ENCODE measurements at places on chromosomes 3 and 15. TPM values are rescaled to one million over a fixed set of nuclear protein-coding genes. Genes with fewer than 3 reads are reported as not detected.
A peak's percentile ranks its signal among the peaks of the same experiment; 100 is the strongest.

The GPR62 gene
- 0.38 TPM for total RNA-seq

The GOLGA8J gene
- not detected for total RNA-seq

The MUSTN1 gene
- not detected for total RNA-seq

The ANKRD63 gene
- total RNA-seq = 0.74 TPM

The XPC gene
- 34.9 TPM for total RNA-seq

- no peak for DNase-seq
Measured at GRCh38 chr3:5021116-5022092, 42.2 kb downstream of the BHLHE40 start.

DNA sequence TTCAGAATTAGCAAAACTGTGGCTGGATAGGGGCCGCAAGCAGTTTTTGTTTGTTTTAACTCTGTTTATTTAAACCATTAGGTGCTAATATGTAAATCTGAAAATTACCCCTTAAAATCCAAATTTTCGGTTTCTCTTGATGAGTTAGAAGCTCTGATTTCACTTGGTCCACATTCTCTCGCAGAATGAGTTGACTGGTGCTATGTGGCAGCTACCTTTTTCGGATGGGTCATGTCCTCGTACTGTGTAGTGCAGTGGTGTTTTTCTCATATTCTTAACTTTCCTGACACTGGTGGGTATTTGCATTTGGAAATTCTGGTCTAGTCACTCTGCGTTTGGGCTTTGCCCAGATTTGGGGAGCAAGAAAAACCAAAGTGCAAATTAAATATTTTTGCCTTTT, 87.1 kb downstream of the DIPK2A start:
- DNase-seq = no peak

DNA sequence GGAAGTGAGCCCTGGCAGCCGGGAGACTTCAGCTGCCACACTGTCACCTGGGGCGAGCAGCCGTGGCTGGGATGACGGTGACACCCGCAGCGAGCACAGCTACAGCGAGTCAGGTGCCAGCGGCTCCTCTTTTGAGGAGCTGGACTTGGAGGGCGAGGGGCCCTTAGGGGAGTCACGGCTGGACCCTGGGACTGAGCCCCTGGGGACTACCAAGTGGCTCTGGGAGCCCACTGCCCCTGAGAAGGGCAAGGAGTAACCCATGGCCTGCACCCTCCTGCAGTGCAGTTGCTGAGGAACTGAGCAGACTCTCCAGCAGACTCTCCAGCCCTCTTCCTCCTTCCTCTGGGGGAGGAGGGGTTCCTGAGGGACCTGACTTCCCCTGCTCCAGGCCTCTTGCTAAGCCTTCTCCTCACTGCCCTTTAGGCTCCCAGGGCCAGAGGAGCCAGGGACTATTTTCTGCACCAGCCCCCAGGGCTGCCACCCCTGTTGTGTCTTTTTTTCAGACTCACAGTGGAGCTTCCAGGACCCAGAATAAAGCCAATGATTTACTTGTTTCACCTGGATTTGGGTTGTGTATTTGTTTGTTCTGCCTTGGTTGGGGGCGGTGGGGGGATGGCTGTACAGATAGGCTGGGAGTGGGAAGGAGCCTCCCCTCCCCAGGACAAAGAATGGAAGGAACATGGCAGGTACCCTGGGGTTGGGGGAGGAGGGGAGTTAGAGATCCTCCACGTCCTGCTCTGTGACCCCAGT, 2.9 kb upstream of the GRM2 start:
- DNase-seq = no peak

DNA sequence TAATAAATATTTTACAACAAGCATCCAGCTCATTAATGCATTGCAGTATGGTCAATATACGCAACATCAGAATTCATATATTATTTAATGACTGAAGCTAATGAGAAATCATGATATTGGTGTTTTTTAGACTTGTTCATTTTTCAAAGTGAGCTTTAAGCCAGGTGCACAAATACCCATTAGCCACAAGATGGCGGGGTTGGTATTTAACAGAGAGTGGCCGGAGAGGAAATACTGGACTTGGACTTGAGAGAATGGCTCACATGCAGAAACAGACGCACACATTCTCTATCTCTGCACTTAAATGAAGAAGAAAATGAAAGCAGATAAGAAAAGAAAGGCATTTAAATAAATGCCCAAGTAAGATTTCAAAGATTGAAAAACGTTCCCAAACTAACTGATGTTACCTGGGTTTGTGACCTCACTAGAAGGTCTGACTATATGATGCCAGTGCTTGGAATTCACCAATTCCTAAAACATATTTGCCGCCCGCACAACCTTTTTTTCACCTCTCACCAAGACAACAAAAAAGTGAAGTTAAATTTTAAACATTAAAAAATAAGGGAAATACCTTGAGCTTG, 21.2 kb upstream of the CRBN start:
- DNase-seq = peak; percentile 85

DNA sequence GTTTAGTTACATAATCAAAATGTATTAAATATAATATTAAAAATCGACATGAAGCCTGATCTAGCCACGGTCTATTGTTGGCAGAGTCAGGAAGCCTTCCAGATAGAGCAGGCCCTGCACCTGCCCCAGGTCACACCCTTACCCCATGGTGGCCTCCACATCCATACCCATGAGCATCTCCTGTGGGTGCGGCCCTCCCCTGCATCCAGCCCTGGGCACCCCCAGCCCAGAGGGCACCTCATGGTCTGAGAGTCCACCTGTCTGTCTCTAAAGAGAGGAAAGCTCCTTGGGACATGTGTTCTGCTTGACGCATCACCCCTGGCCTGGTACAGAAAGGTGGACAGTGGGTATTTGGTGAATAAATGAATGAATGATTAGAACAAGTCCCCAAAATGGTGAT, 37.2 kb upstream of the CSPG4 start:
- no peak for DNase-seq

DNA sequence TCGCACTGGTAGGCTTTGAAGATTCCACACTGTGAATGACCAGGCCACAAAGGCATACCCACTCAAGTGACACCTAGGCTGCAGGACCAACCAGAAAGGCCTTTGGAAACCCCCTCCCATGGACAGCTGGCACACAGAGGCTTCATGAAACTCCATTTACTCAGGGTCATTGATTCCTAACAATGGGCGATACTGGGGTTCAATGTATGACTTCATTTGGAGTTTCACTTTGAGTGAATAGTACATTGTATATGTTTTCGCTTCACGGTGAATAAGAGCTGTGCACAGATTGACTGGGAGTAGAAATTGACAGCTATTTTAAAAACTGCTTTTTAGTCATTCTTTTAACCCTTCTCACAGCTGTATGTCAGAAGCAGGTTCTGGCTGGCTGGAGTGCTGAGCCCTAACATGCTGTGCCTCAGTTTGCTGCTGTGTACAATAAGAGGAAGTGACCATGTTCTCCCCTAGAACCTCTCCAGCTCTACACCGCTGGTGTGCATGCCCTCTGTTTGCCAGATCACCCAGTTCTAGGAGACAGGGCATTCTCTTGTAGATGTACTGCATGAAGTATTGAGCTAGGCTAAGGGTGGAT, 15.4 kb upstream of the CX3CR1 start:
- DNase-seq = no peak

DNA sequence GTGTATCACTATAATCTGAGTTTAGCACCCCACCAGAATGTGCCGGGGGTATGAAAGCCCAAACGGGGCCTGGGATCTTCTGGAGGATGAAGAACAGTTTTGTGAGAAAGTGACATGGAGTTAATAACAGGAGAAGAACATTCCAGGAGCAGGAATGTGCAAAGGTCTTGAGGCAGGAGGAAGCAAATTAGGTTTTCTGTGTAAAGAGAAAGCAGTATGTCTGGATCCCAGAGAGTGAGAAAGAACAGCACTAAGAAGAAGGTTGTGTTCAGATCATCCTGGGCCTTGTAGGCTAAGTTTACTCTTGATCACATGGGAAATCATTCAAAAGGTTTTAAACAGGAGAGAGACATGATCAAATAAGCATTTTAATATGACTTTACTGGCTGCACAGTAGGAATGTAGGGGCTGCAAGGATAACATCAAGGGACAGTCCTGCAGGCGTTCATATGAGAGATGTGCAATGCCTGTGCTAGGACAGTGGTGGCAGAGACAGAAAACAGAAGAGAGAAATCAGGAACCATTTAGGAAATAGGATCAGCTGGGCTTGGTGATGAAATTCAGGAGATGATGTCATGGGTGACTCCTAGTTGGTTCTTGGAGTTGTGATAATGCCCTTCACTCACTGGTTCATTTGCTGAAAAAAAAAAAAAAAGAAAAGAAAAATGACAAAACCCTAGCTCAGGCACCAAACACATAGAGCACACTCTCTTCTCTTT, 113.5 kb downstream of the TNIK start:
- DNase-seq = no peak

DNA sequence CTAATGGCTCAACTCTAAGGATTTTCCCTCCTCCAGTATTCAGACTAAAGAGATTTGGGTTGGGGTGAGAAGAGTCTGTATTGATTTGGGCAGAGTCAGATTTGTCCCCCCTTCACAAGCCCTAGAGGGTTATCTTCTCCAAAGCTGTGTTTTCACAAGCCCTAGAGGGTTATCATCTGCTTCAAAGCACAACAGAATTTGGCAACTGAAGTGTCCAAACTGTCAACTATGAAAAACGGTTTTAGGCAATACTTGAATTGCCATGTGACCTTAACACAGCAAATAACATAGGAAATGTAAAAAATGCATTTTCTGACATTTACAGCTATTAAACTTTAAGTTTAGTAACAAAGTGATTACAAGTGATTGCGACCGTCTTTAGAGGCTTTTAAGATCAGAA, 119.9 kb downstream of the IMPG2 start:
- no peak for DNase-seq

DNA sequence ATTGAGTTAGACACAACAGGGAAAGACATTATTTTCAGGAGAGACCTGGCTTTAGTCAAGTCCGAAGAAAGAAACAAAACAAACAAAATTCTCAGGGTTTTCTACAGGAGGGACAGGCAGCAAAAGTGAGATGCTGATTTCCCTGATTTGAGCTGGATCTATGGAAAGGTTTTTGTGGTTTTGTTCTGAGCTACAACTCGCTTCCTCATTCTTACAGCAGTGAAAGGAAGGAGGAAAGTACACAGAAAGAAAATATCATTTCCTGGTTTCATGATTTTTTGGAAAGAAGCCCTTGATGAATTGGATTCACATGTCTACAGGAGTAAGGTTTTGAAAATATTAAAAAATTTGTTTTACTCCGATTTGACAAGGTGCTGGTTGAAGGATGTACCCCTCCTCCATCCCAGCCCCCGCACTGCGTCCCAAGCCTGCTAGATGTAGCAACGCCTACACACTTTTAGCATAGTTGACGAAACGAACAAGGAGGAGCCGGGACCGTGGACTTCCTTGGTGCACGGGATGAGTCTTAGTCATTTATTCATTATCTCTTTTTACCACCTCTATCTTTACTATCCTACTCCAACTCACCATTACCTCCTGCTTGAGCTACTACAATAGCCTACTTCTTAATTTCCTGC, 10.8 kb downstream of the PRICKLE2 start:
- DNase-seq = no peak

GRCh38 chr3:121508389-121508788, 37.4 kb downstream of the POLQ start:
- no peak for DNase-seq

GRCh38 chr15:27820722-27821121, 278.4 kb downstream of the OCA2 start:
- DNase-seq = no peak

DNA sequence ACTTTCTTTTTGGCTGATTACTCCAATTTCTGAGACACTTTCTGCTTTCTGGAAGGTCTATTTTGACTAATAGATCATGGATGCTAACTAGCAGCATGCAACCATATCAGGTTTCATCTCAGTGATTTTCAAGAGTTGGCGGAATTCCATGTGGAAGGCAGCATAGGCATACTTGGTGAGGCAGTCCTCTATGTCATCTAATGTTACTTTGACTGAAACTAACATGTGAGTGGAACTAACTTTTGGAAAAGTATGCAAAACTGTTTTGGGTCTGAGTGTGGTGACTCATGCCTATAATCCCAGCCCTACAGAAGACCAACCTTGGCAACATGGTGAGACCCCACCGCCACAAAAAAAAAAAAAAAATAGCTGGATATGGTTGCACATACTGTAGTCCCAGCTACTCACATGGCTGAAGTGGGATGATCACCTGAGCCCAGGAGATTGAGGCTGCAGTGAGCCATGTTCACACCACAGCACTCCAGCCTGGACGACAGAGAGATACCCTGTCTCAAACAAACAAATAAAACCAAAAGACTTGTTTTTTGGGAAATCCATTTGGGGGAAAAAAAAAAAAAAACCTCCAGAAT, 1033.7 kb downstream of the ROBO1 start:
- peak; percentile 23 for DNase-seq

DNA sequence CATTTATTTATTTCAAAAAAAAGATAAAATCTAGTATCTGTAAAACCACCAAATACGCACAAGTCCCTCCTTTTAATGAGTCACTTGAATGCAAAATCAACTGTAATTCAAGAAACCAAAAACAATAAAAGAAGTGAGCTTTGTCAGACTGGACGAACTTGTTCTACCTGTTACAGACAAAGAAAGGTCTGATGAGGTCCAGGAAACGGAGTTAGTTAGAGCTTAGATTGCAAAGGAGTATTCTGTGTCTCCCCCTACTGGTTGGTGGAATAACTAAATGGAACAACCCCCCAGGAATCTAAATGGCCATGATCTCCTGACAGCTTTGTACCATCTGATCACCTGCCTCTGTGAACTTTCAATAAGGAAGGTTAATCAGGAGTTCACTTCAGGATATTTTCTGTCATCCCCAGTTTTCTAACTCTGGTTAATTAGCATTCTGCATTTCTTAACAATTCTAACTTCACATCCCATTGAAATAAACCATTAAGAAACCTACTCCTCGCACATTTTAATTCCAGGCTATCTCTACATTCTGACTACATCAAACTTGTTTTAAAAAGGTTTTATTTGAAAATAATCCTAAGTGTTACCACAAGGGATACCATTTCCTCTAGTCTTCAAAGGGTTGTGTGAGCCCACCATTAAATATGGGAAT, 333.0 kb upstream of the SATB1 start:
- peak; percentile 97 for DNase-seq

GRCh38 chr15:91874992-91875660, 21.6 kb downstream of the SLCO3A1 start:
- peak; percentile 32 for DNase-seq

DNA sequence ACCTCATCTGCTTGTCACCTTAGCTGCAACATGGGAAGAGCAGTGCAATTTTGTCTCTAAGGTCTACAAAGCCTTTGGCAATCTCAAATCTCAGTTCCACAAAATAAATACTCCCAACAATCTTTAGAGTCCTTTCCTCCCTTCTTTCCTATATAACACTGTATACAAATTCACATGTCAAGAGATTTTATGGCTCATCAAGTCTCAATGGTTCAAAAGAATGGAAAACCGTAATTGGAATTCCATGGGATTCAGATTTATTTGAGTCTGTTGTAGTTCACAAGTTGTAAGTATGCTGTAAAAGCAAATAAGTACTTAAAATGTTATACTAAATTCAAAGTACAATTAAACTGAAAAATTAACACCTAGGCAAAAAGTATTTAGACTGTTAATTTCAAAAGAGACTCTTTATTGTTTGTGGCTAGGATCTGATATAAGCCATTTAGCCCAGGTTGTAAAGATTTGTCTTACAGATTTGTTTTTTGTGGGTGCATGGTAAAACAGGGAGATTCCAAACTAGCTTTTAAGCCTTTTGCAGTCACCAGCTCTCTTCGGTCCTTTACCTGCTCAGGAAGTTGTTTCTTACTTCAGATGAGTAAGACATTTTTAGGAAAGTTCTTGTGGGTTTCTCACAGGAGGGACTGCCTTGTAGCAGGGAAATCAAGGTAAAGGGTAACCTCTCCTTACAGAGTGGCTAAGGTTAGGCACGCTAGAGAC, 50.1 kb downstream of the CMSS1 start:
- no peak for DNase-seq
